Endodermal cell (in vitro differentiated cells): ENCODE measurements at places on chromosomes 7 and 10. TPM values are rescaled to one million over a fixed set of nuclear protein-coding genes. Genes with fewer than 3 reads are reported as not detected.

- DNase-seq, result no peak
Observed at GRCh38 chr7:68041554-68041953, 1044.9 kb downstream of the TYW1 start.

The CLCN1 gene
- total RNA-seq, result 0.53 TPM in 1 of 2 replicates, not detected in the other

- no peak for DNase-seq
Observed at GRCh38 chr10:103457896-103458583, 660 bp downstream of the CALHM1 start.

- no peak for DNase-seq
Observed at GRCh38 chr7:35875292-35875691, 74.4 kb downstream of the SEPTIN7 start.

The MAT1A gene
- 0.09 to 0.58 TPM (median 0.27 TPM) in 3 replicates for total RNA-seq

The DYNC1I1 gene
- 7.2 to 23.1 TPM (median 7.8 TPM) in 3 replicates for total RNA-seq
